ENCODE measurements at places on chromosomes 2 and 18. TPM values are rescaled to one million over a fixed set of nuclear protein-coding genes. Genes with fewer than 3 reads are reported as not detected.

The PLCD4 gene
- total RNA-seq = 1.8 TPM

The PNKD gene
- 28.9 TPM for total RNA-seq

The ILKAP gene
- 18.9 TPM for total RNA-seq

The SOWAHC gene
- 6.5 TPM for total RNA-seq

The REG3A gene
- not detected for total RNA-seq

The TCF7L1 gene
- total RNA-seq = 1.00 TPM

The TDRD15 gene
- not detected for total RNA-seq

The AQP12B gene
- total RNA-seq = not detected

The RNF152 gene
- total RNA-seq = 10.5 TPM

The REEP1 gene
- not detected for total RNA-seq

The MAPRE3 gene
- total RNA-seq = 3.1 TPM

The APLF gene
- 7.0 TPM for total RNA-seq

The TNFRSF11A gene
- total RNA-seq = 0.09 TPM

The UGT1A10 gene
- total RNA-seq = 0.83 TPM

The ERBB4 gene
- total RNA-seq = not detected

The DOK6 gene
- 7.3 TPM for total RNA-seq

The SERPINB13 gene
- not detected for total RNA-seq

The PCARE gene
- not detected for total RNA-seq

The ASXL3 gene
- total RNA-seq = 0.43 TPM

The EMILIN2 gene
- 26.5 TPM for total RNA-seq

The KIAA1328 gene
- total RNA-seq = 3.1 TPM

The SLC35F6 gene
- total RNA-seq = 30.4 TPM

The ABHD1 gene
- total RNA-seq = not detected

The TRIM54 gene
- not detected for total RNA-seq

The CNGA3 gene
- not detected for total RNA-seq

The PAIP2B gene
- 0.85 TPM for total RNA-seq

The VIT gene
- total RNA-seq = 2.0 TPM

The SGPP2 gene
- not detected for total RNA-seq

The ADNP2 gene
- total RNA-seq = 10.5 TPM

The MATN3 gene
- total RNA-seq = 1.5 TPM

The FOXD4L1 gene
- total RNA-seq = 0.09 TPM

Measured in smooth muscle cell of bladder (primary cell).